Naive B cell (primary cell): ENCODE measurements at places on chromosomes 2 and 18. TPM values are rescaled to one million over a fixed set of nuclear protein-coding genes. Genes with fewer than 3 reads are reported as not detected.

DNA sequence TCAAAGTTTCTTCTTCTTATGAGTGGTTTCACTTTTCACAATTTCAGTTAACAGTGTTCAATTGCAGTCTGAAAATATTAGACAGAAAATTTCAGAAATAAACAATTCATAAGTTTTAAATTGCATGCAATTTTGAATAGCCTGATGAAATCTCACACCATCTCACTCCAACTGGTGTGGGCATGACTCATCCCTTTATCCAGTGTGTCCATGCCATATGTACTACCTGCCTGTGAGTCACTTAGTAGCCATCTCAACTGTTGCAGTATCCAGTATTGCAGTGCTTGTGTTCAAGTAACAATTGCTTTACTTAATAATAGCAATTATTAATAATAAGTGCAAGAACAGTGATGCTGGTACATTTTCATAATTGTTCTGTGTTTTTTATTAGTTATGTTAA, 1202.5 kb downstream of the DSC3 start:
- no peak for DNase-seq

- DNase-seq: no peak
Measured at GRCh38 chr2:232836934-232837333, 33.1 kb upstream of the SNORC start.

- no peak for DNase-seq
Measured at GRCh38 chr18:9449600-9450414, 25.5 kb upstream of the RALBP1 start.

DNA sequence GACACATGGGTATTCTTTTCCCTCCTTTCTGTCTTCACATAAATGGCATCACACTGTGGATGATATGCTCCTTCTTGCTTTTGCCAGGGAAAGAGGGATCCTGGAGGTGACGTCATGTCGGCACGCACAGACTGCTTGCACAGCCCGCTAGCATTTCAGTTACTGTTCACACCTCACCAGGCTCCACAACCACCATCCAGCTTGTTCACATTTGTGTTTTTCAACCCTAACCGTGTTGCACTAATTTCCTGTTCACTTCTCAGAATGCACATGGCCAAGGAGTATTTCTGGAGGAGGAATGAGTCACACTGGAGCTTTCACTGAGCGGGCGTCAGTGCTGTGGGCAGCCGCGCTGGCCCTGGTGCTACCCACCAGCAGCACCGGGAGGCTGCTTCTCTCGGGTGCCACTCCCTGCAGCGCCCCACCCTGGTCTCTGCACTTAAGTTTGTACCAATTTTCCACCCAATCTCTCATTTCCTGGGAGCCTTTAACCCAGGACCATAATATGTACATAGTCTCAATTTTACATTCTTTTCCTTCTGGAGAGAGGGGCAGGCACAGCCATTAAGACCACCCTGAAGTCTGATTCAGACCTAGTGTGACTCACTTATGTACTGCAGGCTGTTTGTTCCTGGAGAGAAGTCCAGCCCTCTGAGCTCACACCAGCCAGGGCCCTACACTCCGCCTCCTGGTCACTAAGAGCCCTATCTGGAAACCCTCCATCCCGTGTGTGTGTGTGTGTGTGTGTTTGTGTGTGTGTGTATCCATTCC, 65.1 kb downstream of the MBP start:
- no peak for DNase-seq

MYO5B gene
- polyA plus RNA-seq: not detected

LAPTM4A gene
- polyA plus RNA-seq: 196 TPM
